CD8-positive, alpha-beta T cell (primary cell): ENCODE measurements at places on chromosomes 2 and 18.

DNA sequence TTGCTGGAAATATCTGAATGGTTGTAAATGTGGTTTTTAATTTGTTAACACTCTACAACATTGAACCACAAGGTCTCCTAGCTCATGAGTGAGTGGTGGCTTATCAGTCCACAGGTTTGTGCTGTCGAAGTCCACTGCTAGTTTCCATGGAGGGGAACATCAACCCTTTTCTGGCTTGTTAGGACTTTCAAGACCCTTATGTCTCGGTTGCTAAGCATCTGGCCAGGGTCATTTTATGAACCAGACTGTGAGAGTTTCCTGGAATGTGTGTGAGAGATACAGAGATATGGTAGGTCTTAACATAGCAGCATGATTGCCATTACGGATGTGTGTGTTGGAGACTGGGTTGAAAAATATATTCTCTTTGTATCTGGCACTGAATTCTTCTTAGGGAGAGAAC, 36.9 kb downstream of the KCNE4 start:
- DNase-seq, result no peak

- DNase-seq, result no peak
Measured at GRCh38 chr2:19810637-19811036, 91.1 kb downstream of the TTC32 start.

- no peak for DNase-seq
Measured at GRCh38 chr2:170156592-170156991, 21.4 kb upstream of the MYO3B start.

- DNase-seq, result no peak
Measured at GRCh38 chr2:40321822-40322221, 130.1 kb downstream of the SLC8A1 start.

- DNase-seq, result no peak
Measured at GRCh38 chr2:205712508-205712907, 30.2 kb downstream of the NRP2 start.

DNA sequence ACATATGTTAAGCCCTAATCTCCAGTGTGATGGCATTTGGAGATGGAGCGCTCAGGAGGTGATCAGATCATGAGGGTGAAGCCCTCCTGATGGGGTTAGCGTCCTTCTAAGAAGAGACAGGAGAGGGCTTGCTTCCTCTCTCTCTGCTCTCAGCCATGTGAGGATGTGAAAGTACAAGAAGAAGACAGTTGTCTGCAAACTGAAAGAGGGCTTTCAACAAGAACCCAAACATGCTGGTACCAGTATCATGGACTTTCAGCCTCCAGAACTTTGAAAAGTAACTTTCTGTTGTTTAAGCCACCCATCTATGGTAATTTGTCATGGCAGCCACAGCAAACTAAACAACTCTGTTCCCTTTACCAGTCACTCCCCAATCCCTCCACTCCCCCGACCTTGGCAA, 47.4 kb downstream of the CACNB4 start:
- DNase-seq, result no peak

DNA sequence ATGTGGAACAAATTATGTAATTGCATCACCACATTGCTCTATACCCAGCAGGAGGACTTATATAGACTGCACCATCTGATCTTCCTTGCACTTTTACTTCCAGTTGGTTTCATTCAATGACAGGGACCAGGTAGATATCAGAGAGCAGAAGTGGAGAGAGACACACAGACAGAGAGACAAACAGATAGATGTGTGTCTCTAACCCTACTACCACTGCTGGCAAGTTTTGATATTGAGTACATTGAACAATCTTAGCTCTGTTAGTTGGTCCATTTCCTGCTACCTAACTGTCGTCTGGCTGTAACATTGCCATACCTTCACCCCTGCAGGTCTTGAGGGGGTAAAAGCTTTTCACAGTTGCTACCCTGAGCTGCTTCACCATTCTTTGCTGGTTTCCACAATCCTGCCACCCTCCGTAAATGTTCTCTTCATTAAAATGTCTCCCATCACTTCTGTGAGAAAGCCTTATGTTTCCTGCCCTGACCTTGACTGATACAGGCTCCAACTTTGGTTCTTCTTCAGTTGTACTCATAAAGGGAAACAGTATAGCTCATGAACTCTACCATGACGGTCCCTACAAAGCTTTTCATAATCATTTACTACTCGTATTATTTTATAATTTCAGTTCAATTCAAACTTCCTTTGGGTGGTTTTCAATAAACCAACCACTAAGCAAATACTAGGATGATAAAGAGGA, 62.3 kb upstream of the ITGA4 start:
- DNase-seq, result no peak
